ENCODE measurements at places on chromosomes 7 and 10.

- DNase-seq: no peak
These were observed 17.0 kb downstream of the TRA2A start for GRCh38 chr7:23514755-23515154.

DNA sequence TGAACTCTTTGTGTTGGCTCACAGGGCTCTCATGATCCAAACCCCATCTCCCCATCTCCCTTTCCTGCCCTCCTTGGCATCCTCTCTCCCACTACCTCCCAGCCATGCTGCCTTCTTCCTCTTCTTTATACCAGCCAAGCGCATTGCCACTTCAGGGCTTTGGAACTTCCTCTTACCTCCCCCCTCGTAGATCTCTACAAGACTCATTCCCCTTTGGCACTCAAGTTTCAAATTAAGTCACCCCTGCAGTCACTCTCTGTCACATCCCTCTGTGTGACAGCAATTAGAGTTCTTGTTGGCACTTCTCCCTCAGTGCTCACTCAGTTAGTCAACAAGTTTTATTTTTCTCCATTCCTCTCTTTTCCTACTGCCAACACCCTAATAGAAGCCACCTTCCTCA, 20.8 kb upstream of the NRP1 start:
- no peak for DNase-seq

- no peak for DNase-seq
These were observed 39.7 kb downstream of the AP5Z1 start for GRCh38 chr7:4815121-4815520.

DNA sequence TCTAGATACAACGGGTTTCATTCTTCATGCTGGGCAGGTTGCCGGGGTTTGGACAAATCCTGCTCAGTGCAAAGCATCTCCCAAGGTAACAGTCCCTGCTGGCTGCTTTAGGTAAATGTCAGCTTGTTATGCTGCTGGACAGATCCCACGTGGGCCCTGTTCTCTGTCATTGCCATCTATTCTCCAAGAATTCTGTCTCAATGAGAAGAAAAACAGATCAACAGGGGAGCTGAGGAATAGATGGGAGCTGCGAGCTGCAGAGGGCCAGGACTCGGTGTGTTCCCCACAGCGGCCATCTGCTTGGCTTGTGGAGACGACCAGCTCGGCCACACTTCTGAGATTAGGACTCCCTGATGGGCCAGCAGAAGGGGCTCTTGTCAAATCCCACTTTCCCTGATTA, 235.2 kb downstream of the DPP6 start:
- DNase-seq: no peak

GRCh38 chr7:100157334-100158228, 942 bp downstream of the TRAPPC14 start:
- no peak for DNase-seq

DNA sequence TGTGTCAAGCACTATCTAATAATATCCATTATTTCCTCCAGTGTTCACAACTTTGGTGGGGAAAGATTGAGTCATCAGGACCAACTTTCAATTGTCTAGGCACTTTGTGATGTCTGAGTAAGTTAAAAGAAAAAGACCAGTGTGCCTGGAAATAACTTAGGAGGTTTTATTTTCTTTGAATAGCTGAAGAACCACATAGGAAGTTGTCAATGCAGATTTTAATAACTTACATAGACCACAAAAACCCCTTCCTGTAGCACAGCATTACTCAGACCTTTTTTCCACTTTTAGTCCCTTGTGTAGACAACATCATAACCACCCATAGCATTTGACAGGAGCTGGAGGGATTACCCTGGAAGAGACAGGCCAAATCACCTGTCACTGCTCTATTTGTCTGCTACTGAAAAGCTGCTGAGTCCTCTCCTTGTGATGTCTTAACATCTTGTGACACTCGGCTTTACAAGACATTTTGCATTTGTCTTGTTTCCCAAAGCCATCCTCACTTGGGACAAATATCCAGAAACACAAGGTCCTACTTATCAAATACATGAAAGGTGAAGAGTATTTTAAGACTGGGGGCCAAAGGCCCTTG, 241.5 kb upstream of the PTER start:
- no peak for DNase-seq

DNA sequence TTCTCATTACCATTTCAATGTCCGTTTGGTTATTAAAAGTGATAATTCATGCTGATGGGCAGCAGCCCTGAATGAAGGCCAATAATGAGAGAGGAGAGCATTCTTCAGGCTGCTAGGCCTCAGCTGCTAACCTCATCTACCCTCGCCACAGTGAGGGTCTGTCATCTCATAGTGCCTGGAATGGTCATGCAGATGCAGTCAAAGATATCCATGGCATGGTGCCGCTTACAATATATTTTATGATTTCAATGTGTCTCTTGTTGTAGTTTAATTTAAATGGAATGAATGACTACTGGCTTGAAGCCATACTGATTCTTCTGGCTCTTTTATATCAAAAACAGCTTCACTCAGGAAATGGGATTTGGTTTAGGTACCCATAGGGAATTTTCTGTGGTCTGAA, 126.9 kb downstream of the SLC16A9 start:
- DNase-seq: no peak

DNA sequence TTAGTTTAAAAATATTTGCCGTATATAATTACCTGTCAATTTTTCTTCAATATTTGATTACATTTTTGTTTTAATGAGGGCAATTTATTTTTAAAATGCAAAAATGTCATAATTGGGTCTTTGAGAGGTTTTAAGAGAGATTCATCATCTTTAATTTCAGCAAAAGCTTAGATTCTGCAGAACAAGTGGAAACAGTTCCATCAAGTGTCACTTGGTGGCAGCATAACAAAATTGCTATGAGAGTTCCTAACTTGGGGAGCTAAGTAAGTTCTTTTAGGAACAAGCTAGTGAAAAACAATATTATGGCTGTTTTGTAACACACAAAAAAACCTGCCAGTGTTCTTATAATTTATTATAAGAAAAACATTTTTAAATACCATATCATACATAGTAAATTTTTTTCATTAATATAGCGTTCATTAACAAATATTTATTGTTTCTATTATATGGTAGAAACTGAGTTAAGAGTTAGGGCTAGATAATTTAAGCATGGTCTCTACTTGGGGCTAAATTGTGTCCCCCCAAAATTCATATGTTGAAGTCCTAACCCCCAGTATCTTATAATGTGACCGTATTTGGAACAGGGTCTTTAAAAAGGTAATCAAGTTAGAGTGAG, 155.2 kb downstream of the MAGI2 start:
- DNase-seq: no peak

DNA sequence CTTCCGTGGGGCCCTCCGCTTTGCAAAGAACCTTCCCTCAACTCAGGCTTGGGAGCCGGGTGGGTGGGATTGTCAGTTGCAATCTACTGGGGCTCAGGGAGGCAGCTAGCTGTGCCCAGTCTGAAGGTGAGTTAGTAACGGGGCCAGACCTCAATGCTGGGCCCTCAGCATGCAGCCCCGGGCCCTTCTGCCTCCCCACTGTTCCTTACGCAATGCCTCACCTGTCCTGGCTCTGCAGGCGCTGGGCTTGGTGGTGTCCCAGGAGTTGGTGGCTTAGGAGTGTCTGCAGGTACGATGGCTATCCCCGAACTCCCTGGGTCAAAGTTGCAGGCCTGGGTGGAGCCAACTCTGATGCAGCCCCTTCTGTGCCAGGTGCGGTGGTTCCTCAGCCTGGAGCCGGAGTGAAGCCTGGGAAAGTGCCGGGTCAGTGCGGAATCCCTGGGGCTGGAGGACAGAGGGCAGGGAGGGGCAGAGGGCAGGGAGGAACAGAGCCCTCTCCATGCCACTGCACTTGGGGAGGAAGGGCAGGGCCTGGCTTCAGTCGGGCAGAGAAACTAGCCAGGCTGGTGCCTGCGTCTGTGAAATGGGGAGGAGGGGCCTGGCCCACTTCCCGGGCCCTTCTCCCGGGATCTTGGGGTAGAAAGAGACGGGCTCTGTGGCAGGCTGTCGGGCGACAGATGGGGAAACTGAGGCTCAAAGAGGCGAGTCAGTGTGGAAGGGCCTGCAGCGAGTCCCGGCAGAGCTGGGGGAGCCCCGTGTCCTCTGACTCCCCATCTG, 15.0 kb downstream of the ELN start:
- no peak for DNase-seq

- no peak for DNase-seq
These were observed 434.4 kb downstream of the AUTS2 start for GRCh38 chr7:70032649-70033048.
